ENCODE measurements at places on chromosomes 12 and 14.
A peak's percentile ranks its signal among the peaks of the same experiment; 100 is the strongest.

DNA sequence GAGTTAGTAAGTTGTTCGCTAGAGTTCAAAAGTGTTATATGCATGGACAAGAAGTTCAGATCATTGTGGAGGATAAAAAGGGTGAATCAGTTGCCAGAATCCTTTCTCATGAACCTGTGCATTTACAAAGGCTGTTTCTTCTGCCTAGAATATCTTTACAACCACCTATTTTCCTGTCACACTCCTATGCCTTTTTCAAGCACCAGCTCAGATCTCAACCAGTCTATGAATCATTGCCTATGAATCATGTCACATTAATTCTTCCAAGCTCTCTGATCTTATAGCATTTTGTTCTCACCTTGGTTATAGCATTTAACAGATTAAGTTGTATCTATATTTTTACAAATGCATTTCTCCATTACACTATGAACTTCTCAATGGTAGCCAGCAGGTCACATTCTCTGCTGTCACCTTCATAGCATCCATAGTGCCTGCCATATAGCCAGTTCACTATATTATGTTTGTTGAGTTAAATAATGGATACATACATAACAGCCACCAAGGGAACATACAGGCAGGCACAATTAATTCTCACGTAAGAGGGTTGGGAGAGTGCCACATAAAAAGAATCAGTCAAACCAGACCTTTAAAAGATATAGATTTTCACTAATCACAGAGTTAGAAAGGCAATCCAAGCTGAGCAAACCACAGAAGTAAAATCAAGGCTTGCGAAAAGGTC is 573.0 kb downstream of the FOXG1 start:
- no peak for DNase-seq

- DNase-seq = no peak
These were observed 41.6 kb downstream of the LRRC9 start for GRCh38 chr14:59961518-59962062.

DNA sequence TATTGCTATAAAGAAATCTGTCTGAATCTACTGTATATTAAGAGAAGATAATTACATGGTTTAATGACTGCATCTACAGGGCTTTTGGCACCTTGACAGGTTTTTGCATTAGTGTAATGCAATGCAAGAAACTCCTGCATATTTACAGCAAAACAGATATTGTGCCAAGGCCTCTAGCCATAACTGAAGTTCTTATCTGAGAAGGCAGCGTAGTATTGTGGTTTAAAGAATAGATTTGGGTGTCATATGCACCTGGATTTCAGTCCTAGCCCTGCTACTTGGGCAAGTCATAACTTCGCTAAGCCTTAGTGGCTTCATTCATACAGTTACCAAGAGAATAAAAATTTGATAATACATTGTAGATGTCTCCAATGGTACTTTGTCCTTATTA is 350.1 kb downstream of the CCDC91 start:
- DNase-seq = no peak

GRCh38 chr14:79732911-79733655 is 478.2 kb downstream of the DIO2 start:
- DNase-seq = no peak

GRCh38 chr14:66944872-66945271 is 244.4 kb upstream of the GARIN2 start:
- DNase-seq = no peak

DNA sequence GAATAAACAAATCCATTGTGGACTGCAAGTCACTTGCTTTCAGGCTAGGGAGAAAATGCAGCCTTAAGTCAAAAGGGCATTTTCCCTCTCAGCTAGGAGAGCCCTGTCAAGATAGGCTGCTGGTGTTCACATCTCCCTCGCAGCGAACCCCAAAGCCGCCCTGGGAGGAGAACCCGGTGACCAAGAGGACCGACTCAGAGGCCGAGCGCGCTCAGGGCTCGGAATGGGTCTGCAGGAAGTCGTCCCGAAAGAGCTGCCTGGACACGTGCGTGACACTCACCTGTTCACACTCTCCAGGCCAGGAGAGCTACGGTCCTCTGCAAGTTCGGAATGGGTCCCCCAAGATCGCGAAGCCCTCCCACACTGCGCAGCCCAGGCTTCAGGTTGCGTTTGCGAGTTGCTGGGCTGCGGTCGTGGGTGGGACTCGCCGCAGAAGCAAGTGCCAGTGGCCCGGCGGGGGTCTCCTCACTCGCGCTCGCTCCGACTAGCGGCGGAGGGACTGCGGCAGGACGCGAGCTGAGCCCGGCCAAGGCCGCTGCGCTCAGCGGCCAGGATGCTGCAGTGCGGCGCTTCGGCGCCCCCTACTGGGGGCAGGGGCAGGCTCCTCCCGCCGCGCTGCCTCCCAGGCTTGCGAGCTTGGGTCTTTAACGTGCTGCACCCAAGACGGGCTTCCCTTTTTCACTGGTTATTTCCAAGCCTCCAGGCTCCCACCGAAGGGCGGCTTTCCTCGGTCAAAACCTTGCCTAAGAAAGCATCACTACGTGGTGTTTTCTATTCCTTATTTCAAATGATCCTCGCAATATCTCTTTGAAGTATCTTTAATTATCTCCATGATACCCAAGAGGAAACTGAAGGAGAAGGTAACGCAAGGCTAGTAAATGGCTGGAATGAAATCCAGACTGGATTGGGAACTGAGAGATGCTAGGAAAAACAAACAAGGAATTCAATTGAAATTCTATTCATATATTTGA is at the start of gene RERG:
Gene RERG, minus strand, starts transcription at position 503 of the 971 bp plus-strand sequence. CDS start 3,928 bp downstream, outside the sequence.
- DNase-seq = peak; percentile 45

GRCh38 chr12:29223956-29224543 is 75.0 kb downstream of the FAR2 start:
- DNase-seq = no peak

DNA sequence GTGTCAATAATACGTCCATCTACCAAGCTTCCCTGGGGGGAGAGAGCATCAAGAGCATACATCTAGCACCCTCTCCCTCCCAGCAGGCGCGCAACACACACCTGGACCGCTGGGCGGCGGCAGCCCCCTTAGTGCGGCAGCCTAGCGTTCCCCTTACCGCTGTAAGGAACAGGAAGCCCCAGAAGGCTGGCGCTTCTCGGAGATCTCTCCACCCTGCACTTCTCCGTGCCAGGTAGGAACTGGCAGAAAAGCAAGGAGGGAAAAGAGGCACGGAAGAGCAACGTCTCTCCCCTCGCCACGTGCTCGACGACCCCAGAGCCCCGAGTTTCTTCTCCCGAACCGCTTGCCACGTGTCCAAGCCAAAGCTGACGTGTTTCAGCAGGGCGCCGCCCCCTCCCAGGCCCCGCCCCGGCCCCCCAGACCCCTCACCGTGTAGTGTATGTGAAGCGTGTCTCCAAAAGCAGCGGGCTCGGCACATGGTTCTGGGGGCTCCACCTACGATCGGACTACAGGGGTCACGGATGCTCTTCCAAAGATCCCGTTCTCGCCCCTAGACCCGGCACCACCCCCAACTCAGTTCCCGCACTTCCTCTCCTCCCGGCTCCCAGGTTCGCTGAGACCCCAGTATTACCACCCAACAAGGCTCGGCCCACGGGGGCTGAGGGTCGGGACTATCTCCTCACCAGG is 532 bp downstream of the FKBP11 start:
- peak; percentile 58 for DNase-seq

DNA sequence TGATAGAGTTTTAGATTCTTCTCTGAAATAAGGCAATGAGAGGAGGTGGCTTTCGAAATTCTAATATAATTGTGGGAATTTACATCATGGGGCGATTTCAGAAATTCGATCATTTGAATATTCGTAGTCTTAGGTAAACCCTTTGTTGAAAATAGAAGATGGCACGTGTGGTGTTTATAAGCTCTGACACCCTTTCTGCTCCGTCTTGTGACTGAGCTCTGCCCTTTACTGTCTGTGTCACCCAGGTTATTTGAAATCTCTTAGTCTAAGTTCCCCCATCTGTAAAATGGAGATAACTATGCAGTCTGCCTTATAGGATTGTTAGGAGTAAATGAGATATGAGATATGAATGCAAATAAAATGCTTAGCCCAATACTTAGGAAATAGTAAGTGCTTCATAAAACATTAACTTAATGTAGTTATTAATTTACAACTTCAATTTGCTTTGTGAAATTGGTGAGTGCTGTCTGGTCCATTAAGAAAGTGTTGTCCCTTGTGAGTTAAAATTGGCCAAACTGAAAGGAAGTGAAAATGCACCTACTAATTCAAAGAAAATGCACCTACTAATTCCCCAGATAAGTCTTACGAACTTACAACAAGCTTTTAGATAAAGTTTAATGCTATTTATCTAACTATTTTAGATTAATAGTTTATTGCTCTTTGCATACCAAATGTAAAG is 1.5 kb downstream of the BMAL2 start:
- DNase-seq = no peak

- peak; percentile 58 for DNase-seq
These were observed 11.3 kb upstream of the SNAPC1 start for GRCh38 chr14:61750708-61751474.

- DNase-seq = no peak
These were observed 5.6 kb downstream of the TCP11L2 start for GRCh38 chr12:106308121-106308520.

DNA sequence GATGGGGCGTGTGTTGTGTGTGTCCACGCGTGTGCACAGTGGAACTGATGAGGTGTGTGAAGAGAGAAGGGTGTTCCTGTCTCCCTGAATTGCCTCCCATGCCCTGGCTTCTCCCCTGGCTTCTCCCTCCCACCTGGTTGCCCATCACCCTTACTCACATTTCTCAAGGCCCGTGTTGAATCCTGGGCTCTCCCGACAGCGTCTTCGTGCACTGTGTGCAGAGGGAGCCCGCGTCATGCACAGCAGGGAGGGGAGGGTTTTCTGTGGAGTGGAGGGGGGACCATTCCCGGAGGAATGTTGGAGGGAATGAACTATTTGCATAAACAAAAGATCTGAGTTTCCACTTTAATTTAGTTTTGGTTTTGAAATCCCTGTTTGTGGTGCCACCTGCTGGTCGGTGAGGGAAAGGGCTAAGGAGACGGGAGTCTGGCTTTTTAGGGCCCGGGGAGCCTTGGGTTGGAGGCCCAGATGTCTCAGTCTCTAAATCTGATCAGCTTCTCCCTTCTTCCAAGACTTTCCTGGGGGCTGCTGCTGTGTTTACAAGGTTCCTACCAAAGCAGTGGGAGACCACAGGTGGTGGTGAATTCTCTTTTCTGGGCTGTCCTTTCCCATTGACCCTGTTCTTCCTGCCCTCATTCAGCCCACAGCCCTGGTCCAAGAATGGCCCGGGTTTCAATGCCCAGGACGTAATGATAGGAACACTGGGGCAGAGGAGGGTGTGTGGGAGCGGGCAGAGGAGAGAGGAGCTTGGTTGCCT is at the start of gene C1R:
Gene C1R, minus strand, starts transcription at position 217 of the 757 bp plus-strand sequence. Its CDS starts 57 bp downstream, at position 160.
- peak; percentile 60 for DNase-seq

DNA sequence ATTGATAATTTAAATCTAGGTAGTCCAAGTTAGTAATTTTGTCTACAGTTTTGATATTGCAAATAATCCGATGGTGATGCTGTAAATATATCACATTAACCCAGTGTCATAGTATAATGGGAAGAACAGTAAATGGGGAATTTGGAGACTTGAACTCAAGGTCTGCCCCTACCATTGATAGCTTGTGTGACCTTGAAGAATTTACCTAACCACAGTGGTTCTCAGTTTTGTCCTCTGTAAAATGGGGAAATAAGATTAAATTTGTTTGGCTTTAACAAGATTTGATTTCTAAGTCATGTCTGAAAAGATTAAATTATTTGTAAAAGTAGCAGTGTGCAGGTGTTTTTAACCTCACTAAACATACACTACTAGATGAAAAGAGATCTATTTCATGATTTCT is 100.9 kb downstream of the UNC79 start:
- DNase-seq = no peak

DNA sequence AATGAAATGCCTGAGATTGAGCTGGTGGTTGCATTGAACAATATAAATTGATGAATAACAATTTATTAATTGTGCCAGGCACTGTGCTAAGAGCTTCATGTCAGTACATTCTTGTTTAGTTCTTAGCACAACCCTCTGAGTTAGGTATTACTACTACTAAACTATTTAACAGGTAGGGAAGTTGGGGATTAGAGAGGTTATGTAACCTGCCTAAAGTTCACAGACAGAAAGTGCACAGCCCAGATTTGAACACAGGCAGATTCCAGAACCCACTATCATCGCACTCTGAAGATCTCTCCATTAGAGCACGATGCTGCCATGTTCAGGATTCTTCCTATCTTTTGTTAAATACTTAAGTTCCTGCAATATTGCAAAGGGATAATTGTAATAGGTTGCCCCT is 49.3 kb downstream of the ETV6 start:
- no peak for DNase-seq

DNA sequence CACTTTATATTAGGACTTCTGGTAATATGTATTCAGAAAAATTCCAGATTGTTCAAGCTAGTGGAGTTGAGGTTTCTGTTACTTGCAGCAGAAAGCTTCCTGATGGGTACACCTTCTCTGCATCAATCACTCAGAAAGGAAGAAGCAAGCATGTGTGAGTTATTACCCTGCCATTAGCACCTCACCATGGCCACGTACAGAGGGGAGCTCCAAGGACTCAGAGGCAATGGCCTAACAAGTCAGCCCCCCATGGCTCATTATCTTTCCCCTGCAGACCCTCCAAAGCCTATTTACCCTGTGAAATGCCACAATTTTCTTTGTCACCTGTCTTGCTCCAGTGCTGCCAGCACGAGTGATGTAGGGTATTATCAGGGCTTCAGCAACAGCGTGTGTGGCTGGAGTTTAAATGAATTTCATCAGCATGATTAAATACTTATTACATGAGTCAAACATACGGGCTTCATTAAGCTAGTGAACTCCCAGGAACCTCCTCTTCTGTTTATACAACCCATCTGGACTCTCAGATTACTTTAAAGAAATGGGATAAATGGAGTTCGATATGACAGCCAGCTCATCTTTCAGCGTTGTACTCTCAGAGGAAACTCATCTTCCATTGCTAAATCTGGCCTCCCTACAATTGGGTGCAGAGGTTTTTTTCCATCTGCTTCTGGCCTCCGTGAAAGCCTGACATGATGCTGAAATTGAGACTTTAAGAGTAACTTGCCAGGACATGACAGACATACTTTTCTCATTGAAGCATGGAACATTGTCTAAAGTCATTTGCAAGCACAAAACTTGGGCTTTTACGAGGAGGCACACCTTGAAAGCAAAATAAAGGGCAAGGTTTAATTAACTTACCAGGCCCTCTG is 135.9 kb downstream of the TMEM30B start:
- DNase-seq = no peak

- no peak for DNase-seq
These were observed 112.5 kb downstream of the RALGAPA1 start for GRCh38 chr14:35696575-35696974.

Data from stimulated activated CD8-positive, alpha-beta memory T cell treated with anti-CD3 and anti-CD28 coated beads, Interleukin-12 subunit alpha, Interleukin-12 subunit beta, amount 100 ng/mL, for 1 hour (primary cell).